ENCODE measurements at places on chromosomes 7 and 10.

DNA sequence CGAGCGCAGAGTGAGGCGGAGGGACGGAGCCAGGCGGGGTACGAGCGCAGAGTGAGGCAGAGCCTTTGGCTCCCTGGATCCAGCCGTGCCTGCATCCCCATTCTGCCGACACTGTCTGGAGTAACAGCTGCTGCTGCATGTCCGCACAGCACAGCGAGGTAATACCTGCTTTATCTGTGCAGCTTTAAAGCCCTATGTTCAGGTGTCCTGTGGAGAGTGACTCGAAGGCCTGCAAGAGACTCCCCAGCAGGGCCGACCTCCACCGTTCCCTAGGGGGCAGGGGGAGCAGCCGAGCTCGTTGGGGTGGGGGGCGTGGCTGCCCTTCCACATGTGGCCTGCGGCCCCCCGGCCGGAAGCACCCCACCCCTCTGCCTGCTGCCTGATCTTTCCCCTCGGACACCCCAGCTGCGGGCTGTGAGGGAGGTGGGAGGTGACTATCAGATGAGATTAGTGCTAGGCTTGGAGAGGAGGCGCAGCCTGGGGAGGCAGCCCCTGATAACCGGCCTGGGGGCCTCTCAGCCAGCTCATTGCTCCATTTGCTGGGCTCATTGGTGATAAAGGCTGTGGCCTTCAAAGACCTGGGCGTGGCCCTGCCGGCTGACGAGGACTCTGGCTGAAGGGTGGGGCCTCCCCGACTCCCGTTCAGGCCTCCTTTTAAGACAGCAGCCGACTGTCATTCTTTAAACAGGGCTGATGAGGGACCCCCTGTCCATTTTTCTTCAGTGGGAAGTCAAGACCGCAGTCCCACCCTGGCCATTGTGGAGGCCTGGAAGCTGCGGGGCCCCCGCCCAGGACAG lies 8.0 kb downstream of the VENTX start:
- DNase-seq, result no peak

DNA sequence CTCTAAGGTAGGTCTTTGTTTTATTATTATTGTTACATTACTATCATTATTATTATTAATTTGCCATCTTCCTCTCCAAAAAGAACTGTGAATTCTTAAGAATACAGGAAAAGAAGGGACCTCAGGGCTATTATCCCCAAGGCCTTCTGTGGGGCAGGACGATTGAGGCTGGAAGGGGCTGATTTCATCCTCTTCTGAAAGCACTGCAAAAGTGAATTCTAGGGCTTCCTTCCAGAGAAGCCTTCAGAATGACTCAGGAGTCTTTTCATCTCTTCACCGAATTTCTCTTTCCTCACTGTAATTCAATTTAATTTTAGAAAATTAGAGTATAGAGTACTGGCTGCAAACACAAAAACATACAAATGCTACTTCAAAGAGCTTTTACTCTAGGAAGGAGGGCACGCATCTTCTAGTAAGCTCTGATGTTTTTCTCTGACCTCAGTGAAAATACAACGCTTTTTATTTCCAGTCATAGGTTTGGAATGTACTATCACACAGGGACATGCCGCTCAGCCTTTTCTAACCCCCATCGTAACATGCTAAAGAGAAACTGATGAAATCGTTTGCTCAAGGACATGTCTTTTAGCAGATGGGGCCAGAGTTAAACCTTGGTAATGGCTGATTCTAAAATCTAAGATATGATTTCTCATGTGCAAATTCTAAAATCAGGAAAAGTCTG lies 280.2 kb upstream of the PITRM1 start:
- DNase-seq, result peak; percentile 57

GRCh38 chr7:146216396-146217041 lies 99.9 kb downstream of the CNTNAP2 start:
- DNase-seq, result no peak

DNA sequence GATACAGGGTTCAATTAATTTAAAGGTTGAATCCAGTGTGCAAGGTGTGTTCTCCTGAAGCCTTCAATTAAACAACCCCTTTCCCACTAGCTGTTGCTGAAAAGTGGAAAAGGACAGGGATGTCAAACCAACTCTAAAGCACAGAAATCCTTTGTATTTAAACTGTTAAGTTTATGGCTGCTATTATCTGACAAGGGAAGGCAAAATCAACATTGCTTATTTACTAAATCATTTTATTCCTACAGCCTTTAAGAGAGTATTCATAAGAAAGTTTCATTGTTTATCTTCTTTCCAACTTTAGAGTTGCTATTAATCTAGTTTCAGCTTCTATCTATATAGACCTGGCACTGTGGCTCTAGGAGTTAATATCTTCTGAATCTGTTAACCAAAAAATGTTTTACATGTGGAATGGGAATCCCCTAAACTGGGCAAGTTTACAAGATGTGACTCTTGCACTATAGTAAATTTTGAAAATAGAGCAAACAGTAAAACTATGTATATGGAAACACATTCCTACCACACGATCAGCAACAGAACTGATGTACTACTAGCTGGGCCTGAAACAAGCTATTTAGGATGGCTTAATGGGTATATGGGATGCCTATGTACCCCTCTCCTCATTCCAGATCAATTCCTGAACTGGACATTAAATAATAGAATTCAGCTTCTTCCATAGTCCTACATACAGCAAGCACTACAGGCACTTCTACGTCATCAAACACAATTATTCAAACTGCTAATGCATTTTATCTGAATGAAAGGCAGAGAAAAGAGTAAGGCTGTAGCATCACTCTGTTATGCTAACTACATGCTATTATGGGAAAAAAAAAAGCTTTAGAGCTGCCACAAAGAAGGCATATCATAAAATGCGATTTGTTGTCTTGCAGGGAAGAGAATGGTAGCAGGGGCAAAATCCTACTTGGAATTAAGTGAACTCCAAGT lies 52.8 kb downstream of the CDK6 start:
- no peak for DNase-seq

DNA sequence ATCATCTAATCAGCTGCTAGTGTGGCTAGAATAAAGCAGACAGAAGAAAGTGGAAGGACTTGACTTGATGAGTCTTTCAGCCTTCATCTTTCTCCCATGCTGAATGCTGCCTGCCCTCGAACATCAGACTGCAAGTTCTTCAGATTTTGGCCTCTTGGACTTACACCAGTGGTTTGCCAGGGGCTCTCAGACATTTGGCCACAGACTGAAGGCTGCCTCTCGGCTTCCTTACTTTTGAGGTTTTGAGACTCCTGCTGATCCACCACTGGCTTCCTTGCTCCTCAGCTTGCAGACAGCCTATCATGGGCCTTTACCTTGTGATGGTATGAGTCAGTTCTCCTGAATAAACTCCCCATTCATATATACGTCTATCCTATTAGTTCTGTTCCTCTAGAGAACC lies 26.0 kb downstream of the PLPP4 start:
- no peak for DNase-seq

DNA sequence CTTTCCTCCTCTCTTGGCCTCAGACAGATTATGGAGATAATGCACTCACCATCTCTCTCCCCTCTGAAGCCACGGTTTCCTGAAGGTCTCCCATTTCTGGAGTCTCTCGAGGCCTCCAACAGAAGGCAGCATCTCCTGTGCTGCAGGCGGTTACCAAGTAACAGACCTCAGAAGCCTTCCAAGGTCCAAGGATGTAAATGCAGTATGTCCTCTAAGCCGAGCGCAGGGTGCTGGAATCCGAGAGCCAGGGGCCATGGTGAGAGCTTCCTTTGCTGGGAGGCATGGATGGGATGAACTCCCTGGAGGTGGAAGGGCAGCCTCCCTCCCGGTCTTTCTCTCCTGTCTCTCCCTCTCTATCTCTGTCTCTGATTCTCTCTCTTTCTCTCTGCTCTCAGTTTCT lies 79.8 kb downstream of the ADARB2 start:
- DNase-seq, result no peak

- no peak for DNase-seq
Observed at GRCh38 chr7:47194516-47195057, 387.3 kb downstream of the TNS3 start.

GRCh38 chr10:52609626-52610240 lies 162.9 kb downstream of the MBL2 start:
- no peak for DNase-seq

DNA sequence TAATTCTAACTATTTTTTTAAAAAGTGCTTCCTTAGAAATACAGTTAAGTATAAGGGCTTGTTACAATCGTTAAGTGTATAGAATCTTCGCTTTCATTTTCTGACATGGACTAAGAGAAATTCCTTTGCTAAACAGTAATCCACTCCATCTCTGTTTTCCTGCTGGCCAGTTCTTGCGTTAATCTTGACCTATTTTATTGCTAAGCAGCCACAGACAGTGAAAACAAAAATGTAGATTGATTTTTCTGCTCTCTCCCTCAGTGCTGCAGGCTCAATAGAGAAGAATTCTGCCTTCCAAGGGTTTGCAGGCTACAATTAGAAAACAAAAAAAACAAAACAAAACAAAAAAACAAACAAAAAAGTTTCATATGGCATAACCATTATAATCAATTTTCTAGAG lies 310.4 kb upstream of the ADARB2 start:
- no peak for DNase-seq

DNA sequence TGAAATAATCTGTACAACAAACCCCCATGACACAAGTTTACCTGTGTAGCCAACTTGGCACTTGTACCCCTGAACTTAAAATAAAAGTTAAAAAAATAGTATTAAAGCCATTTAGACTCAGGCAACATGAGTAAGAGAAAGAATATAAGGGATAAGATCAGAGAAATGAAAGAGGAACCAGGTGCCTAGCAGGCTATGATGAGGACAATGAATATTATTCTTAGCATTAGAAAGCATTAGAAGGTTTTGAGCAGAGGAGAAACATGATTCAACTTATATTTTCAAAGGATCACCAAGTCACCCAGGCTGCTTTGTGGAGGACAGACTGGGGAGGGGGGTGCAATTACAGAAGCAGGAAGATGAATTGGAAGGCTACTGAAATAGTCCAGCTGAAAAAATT lies 48.1 kb upstream of the TES start:
- no peak for DNase-seq

DNA sequence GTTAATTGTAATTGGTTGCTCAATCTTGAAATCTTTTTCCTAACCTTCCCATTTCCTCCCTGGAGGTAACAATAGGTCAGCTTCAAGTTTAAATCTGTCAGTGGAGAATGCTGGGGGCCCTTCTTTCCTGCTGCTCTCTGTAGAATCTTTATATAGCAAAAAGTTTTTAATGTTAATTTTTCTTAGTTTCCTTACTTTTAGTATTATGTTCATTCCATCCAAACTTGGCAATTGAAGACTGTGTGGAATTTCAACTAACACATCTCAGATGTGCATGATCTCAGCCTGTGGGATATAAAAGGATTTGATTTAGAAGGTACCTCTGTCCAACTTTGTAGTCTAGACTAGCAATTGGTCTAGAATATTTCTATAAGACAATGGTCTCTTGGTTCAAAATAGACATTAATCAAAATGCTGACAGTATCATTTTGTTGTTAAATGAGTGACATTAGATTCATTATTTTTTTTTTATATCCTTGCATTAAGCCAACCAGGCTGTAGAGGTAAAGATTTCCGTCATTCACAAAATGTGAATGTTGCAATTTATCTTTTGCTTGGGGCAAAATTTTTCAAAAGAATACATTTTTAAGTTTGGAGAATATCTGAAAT lies 100.4 kb upstream of the SEMA3A start:
- no peak for DNase-seq

- peak; percentile 31 for DNase-seq
Observed at GRCh38 chr10:110192552-110192951, 14.9 kb upstream of the MXI1 start.

DNA sequence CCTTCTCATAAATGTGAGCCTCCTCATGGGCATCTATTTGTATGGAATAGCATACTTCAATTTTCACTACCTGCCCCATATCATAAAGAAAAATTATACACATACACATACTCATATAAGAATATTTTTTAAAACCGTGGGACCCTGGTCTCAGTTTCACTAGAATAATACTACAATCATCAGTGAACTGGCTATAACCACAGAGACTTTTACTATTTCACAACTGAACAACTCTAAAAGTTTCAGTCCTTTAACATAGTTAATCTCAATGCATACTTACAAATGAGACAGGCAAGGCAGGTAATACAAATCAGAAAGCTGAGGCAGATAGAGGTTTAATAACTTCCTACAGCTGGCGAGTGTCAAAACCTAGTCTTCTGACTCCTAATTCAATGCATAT lies 83.1 kb downstream of the LRRN3 start:
- no peak for DNase-seq

- DNase-seq, result no peak
Observed at GRCh38 chr7:80333040-80333439, 178.8 kb downstream of the GNAT3 start.

DNA sequence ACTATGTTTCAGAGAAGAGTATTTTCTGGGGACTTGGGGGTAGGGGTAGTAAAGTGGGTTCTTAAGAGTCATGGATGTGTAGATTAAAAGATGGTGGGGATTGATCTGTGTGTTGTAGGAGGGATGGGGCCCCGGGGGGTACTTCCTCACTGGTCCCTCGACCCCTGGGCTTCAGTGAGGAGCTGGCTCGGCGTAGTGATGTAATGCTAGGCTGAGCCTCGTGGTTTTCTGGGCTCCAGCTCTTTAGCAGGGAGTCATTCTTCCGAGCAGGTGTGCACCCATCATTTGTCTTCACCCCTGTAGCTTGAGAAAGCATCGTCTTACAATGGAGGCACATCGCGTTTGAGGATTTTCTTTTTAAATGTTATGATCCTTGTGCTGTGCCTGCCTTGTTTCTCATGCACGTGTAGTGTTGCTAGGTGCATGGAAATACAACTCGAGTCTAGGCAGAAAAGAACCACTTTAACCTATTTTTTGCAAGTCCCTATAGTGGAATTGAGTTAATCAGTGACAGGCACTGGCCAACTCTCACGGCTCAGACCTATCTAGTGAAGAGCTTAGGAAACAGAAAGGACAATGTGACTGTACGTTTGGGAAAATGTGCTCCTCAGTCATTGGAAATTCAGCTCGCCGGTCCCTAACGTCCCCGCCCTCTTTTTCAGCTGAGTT lies 106.1 kb upstream of the BTBD16 start:
- no peak for DNase-seq

- DNase-seq, result no peak
Observed at GRCh38 chr10:33612116-33612515, 277.6 kb upstream of the NRP1 start.

DNA sequence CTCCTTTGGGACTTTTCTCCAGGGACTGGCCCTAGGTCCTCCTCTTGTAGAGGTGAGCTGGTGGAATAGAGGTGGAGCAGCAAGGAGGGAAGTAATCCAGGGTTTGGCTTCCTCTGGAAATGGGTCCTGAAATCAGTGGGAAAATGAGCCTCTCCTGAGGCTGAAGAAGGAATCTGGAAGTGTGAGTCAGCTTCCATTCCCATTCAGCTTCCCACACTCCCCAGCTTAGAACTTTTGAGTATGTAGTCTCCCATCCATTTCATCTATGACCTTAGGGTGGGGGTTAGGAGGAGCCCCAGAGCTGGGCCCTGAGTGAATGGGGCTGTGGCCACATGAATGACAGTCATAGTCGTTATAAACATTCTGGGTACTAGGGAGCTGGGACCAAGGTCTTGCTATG lies 17.7 kb downstream of the LDB1 start:
- DNase-seq, result no peak

GRCh38 chr10:23413629-23414089 lies 25.2 kb upstream of the OTUD1 start:
- no peak for DNase-seq

GRCh38 chr10:110425684-110426293 lies 71.9 kb upstream of the DUSP5 start:
- peak; percentile 94 for DNase-seq

All from H4 (cell line).